ENCODE measurements at places on chromosomes 1 and 21. TPM values are rescaled to one million over a fixed set of nuclear protein-coding genes. Genes with fewer than 3 reads are reported as not detected.

Gene TRAF3IP3
- not detected for total RNA-seq

Gene ARMH1
- not detected for total RNA-seq

Gene USH2A
- total RNA-seq: 0.03 TPM

Gene PM20D1
- total RNA-seq: not detected

Gene CFHR4
- not detected for total RNA-seq

Gene CAMTA1
- total RNA-seq: 44.1 TPM

Gene ACTA1
- total RNA-seq: not detected

Gene TFF2
- total RNA-seq: 2.8 TPM

Gene SPRR2A
- not detected for total RNA-seq

Gene CA6
- total RNA-seq: not detected

Gene MASP2
- 0.82 TPM for total RNA-seq

Gene SPRR5
- not detected for total RNA-seq

Gene SELENBP1
- total RNA-seq: not detected

Gene PLA2G2F
- not detected for total RNA-seq

Gene PPOX
- 29.7 TPM for total RNA-seq

Gene COL6A2
- 74.4 TPM for total RNA-seq

Gene PATJ
- 1.9 TPM for total RNA-seq

Gene SPRR2E
- total RNA-seq: not detected

Gene ASCL5
- total RNA-seq: not detected

Gene BCAN
- total RNA-seq: not detected

Gene BTBD19
- total RNA-seq: 11.7 TPM

Gene TNFRSF9
- 0.29 TPM for total RNA-seq

Gene GPR37L1
- not detected for total RNA-seq

Gene CCDC17
- 1.9 TPM for total RNA-seq

Gene GPX7
- total RNA-seq: 5.7 TPM

Gene PRKAA2
- total RNA-seq: 2.0 TPM

Gene TMEM200B
- 7.6 TPM for total RNA-seq

Gene OR2T2
- total RNA-seq: not detected

Gene ABCG1
- total RNA-seq: 2.6 TPM

Gene MSH4
- total RNA-seq: 0.08 TPM

Gene DRAM2
- total RNA-seq: 16.9 TPM

Gene AMY1B
- not detected for total RNA-seq

Gene KANK4
- not detected for total RNA-seq

Gene UFC1
- total RNA-seq: 149 TPM

Gene FCGR1A
- total RNA-seq: not detected

Gene ANGPTL1
- 0.53 TPM for total RNA-seq

Gene REN
- not detected for total RNA-seq

Gene TRIM67
- not detected for total RNA-seq

Gene MACO1
- total RNA-seq: 13.0 TPM

Gene OR2T35
- total RNA-seq: not detected

Gene TCHH
- total RNA-seq: 0.38 TPM

Gene RGS21
- not detected for total RNA-seq

Gene ANKRD45
- total RNA-seq: 0.45 TPM

Gene VCAM1
- total RNA-seq: 0.27 TPM

Gene ECE1
- total RNA-seq: 53.3 TPM

Gene ADGRL2
- total RNA-seq: 24.8 TPM

Gene PADI1
- not detected for total RNA-seq

Gene SWT1
- 2.2 TPM for total RNA-seq

Gene FCGR2B
- 0.48 TPM for total RNA-seq

Gene ELF3
- 1.7 TPM for total RNA-seq

Gene SPRR1A
- total RNA-seq: not detected

Gene KLF17
- 0.34 TPM for total RNA-seq

Gene TNNI3K
- total RNA-seq: 0.23 TPM
